Naive thymus-derived CD4-positive, alpha-beta T cell (primary cell): ENCODE measurements at places on chromosomes 13 and 19. TPM values are rescaled to one million over a fixed set of nuclear protein-coding genes. Genes with fewer than 3 reads are reported as not detected.
A peak's percentile ranks its signal among the peaks of the same experiment; 100 is the strongest.

- DNase-seq = no peak
Measured at GRCh38 chr13:31101472-31102170, 60.1 kb downstream of the HSPH1 start.

- DNase-seq = peak; percentile 34
Measured at GRCh38 chr13:84705982-84706710, 823.9 kb upstream of the SLITRK1 start.

DNA sequence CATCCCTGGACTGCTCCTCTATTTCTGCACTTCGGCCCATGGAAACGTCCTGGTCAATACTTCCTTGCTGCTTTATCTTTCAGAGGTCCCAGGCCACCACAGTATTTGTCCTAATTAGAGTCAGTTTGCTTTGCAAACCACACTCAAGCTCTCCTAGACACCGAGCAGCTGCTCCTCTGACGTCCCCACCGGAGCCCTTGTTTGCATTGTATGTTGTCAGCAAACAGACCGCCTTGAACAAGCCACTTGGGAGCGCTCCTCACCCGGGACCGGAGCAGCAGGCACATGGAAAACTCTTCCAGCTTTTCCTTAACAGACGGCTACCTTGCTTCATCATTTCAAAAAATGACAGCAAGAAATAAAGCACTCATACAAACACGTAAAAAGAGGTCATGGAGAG, 51.5 kb upstream of the GTF3A start:
- no peak for DNase-seq

GRCh38 chr13:49278211-49278610, 30.5 kb downstream of the CDADC1 start:
- no peak for DNase-seq

- no peak for DNase-seq
Measured at GRCh38 chr13:76937281-76937820, 11.0 kb upstream of the ACOD1 start.

- DNase-seq = no peak
Measured at GRCh38 chr19:34165295-34165738, 7.0 kb upstream of the LSM14A start.

DNA sequence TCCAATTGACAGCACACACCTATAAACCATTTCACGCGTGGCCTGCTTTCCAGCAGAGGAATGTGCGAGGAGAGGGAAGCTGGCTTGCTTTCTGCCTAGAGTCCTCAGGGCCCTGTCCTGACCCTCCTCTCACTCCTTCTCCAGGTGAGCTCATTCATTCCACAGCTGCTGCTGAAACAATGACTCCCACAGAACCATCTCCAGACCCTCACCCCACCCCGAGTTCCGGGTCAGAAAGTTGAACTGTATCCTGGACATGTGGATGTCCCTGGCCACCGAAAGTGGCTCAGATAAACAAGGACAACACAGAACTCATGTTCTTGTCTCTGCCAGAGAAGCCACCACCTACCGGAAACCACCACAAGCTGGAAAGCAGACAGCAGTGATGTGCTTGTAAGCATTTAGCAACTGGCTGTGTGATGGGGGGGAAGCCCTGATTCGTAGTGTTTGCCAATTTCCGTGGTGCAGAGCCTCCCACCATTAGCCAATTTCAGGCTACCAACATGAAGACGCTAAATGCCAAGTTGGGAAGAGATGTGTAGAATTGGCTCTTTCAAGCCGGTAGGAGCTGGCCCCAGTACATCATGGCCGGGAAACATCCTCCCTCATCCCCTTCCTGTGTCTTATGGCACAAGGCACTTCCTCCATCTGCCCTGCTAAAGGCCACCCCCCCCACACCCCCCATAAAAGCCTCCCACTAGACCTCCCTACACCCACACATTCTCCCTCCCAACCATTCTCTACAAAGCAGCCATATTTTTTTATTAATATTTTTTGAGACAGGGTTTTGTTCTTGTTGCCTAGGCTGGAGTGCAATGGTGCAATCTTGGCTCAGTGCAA, 5.0 kb downstream of the SYCE2 start:
- DNase-seq = peak; percentile 65

- no peak for DNase-seq
Measured at GRCh38 chr13:46668302-46668720, 115.3 kb downstream of the LRCH1 start.

DNA sequence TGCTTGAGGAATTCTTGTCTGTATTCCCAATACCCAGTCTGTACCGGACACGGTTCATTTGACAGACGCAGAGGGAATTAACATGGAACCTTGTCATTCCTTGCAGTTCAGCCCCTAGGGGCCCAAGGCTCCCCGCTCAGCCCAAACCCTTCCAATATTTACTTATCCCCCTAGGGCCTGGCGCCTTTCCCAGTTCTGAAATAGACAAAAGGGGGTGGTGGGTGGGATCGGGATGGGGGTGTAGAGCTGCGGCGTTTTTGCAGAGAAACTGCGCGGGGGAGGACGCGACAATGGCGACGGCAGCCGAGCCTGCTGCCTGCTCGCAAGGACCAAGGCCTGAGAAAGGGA, 583 bp downstream of the AKAP8L start:
- no peak for DNase-seq

- DNase-seq = no peak
Measured at GRCh38 chr13:25380082-25380481, 8.3 kb downstream of the ATP8A2 start.

The PTH2 gene
- not detected for total RNA-seq

DNA sequence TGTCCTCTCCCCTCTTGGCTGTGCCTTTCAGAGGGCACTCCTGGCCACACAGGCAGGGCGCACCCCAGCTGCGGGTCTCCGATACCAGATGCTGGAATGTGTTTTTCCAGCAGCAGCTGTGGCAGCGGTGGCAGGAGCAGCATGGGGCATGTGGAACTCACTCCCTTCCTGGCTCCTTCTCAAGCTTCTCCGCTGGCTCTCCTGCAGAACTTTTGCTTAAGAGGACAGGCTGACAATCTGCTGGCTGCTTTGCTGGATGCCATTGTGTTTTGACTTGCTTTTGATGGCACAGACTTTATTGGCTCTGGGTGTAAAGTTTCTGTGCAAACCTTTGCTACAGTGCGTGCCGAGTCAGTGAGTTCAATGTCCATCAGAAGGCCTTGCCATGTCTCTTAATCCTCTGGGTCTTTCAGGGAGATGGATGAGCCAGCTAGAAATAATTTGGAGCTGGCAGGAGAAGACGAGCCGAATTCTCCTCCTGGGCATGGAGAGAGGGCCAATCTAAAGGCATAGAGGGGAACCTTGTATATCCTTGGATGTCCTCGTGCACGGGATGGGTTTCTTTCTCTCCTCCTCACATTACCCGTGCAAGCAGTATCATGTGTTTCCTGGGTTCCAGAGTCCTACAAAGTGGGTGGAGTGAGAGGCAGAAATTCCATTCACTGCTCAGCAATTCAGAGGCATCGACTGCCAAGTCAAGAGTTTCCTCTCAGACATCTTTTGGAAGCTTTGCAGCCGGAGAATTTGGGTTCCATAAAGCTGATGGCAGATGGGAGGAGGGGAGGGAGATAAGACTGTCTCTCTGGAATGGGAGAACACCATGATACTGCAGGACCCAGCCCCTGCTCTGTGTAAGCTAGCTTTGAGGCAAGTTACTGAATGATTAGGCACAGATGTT, 231.2 kb downstream of the FGF9 start:
- DNase-seq = no peak

DNA sequence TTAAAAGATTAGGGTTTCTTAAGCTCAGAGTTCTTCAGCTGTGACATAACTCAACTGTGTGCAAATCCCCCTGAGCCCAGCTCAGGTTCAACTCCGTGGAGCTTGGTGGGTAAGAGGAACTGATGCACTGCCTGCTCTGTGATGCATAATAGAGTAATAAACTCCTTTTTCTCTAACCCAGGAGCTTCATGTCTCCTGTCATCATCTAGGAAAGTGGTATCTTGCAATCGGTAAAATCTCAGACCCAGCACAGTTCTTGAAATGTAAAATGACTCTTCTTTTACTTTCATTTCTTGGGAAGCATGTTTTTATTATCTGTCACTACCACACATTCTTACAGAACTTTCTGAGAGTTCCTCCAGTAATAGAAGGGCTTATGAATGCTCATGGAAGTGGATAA, 123.8 kb upstream of the PCDH9 start:
- no peak for DNase-seq

The ECSIT gene
- 25.8 and 28.4 TPM in 2 replicates for total RNA-seq

The PLIN5 gene
- total RNA-seq = 0.24 TPM

The ZNF135 gene
- total RNA-seq = 2.6 TPM

DNA sequence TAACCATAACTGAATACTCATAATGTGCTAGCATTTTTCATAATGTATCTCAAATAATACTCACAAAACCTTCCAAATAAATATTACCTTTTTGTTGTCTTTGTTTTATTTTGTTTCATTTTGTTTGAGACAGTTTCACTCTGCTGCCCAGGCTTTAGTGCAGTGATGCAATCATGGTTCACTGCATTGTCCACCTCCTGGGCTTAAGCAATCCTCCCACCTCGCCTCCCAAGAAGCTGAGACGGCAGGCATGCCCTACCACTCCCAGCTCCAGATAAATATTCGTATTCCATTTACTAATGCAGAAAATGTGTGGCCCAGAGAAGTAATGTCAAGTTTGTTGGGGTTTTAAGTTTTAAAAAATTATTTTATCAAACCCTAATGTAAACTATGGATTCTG, 739.1 kb downstream of the GPC5 start:
- DNase-seq = no peak
